ENCODE measurements at places on chromosomes 6 and 20. TPM values are rescaled to one million over a fixed set of nuclear protein-coding genes. Genes with fewer than 3 reads are reported as not detected.

DNA sequence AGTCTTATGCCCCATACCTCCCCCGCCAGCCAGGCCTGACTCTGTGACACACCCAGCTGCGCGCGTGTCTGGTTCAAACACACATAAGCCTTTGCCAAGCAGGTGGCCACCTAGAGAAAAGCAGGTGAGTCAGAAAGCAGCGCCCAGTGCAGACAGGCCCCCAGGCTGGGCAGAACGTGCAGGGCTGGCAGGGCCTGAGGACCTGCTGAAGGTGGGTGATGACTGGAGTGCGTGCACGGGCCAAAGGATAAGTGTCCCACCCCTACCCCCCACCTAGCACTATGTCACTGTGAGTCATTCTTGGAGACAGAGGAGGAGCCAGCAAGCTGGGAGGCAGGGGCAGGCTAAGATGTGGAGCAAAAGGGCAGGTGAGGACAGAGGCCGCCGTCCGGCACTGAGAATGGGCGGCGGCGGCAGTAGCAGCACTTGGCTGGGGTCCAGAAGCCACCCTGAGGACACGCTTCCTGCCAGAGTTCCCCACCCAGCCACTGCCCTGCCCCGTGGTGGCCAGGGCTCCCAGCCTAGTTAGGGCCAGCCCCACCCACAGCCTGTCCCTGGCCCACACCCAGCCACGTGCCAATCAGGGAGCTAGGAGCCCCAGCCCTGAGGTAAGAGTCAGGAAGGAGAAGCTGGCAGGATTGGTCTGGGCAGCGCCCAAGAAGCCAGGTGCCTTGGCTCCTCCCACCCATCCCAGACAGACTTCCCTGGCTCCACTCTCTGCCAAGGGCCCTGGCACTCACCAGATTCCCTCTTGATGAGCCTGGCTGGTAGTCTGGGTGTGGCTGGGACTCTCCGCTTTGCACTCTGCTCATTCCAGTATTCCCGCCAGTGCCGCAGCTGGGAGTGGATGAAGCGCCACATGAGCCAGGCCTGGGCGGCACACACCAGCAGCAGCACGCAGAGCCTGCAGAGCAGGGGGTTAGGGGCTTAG, 72.7 kb downstream of the TRAM2 start:
- peak; percentile 95 for DNase-seq

DNA sequence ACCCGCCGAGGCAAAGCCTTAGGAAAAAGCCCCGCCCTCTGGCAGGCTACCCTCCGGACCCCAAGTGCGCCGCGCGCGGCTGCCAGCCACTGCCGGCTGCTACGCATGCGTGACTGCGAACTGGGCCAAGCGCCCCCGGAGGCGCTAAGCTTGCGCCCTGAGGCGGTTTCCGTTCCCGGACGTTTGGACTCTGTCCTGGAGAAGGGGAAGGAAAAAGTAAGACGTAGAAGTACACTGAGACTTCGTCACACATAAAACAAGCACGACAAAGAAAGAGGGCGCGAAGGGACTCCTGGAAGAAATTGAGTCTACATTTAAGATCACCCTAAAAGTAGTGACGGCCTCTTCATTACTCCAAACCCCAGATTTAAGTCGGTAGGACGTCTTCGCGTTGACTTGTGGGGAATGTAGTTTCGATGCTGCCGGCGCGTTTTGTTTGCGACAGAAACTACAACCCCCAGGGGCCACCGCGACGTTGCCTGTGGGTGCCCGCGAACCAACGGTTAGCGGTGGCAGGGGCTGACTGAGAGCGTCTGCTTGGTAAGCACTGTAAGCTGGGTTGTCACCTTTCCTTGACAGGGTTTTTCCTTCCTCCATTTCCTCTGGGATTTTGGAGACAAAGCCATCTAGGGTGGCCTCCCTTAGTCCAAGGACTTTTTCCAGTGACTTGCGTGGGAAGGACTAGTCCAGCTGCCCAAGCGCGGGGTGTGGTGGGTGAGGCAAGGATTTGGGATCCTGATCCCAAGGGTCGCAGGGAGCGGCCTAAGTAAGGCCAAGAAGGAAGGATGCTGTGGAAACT, at the start of gene CEP57L1:
Gene CEP57L1, plus strand, starts transcription at position 472 of the 799 bp plus-strand sequence. CDS start 49,715 bp downstream, outside the sequence.
- peak; percentile 97 for DNase-seq

DNA sequence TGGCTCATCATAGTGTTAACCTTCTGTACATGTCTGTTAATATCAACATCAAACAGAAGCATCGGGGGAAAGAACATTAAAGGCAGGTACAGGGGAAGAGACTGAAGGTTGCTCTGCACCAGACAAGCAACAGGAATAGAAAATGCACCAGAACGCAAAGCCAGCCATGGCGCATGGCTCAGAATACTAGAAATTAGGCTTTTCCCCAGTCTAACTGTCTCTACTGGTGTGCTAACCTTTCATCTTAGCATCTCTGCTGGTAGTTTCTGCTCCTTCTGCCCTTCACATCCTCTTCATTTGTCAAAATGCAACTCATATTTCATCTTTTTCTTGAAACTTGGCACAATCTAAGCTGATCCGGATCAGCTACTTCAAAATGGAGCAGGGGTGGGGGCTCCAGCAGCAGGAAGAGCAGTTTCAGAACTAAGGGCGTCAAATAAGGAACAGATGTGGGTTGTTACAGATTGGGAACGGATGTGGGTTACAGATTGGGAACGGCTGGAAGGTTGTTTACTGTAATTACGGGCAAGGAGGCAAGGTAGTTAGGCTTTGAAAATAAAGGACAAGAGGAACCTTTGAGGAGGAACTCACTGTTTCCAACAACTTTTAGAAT, 13.1 kb upstream of the RNASET2 start:
- DNase-seq: no peak

- DNase-seq: no peak
These were observed 29.9 kb downstream of the EZR start for GRCh38 chr6:158789115-158789917.

GRCh38 chr20:37575884-37576283, 48.2 kb upstream of the BLCAP start:
- no peak for DNase-seq

- DNase-seq: no peak
These were observed 69.2 kb upstream of the CCN6 start for GRCh38 chr6:111984516-111985201.

DNA sequence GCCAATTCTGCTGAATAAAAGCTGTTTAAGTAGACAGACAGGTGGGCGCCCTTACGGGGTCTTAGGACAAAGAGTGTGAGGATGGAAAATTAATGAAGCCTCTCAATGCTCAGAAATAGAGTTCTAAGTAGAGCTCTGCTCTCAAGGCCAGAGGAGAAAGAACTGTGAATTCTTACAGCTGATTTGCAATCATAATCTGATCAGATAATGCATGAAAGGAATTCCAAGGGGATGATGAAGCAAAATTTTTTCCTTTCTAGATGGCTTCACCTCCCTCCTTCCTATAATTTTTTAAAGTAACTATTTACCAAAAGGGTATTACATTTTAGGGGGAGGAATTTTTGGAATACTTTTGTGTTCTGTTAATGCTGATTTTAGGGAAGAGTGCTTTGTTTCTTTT, 308.1 kb upstream of the HS3ST5 start:
- no peak for DNase-seq

The HLA-A gene
- 1,097 TPM for total RNA-seq

The PRICKLE4 gene
- total RNA-seq: 13.1 TPM

The LGSN gene
- total RNA-seq: 0.06 TPM

The COX4I2 gene
- total RNA-seq: 3.8 TPM

The ECT2L gene
- 0.14 TPM for total RNA-seq

The RHAG gene
- 0.52 TPM for total RNA-seq

All from mucosa of gallbladder (tissue), 1 donor.